ENCODE measurements at places on chromosomes 11 and 22.

DNA sequence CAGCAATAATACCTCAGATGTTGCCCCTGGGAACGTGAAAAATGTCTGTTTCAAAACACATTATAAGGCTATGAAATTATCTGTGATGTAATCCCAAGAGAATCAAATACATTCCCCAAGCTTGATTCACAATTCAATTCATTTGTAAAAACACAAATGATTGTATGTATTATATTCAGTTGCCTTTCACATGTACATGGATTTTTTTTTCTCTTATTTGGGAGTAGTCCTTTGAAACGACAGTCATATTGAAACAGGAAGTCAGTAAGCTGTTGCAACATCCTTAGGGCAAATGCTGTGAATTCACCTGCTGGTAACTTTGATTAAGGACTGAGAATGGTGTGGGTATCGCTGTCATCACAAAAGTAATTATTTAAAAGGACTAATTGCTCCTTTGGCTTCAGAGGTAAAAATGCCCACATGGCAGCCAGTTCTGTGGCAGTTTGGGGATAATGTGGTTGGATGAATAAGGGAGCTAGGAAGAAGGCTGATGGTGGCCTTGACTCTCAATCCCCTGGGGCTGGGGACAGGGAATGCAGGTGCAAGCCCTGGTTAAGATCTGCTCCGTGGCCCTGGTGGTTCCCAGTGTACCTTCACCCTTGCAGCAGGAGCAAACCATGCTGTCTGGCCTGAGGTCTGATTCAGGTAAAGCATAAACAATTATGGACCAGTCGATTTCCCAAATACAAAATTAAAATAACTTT is 13.2 kb downstream of the EHF start:
- no peak for DNase-seq

DNA sequence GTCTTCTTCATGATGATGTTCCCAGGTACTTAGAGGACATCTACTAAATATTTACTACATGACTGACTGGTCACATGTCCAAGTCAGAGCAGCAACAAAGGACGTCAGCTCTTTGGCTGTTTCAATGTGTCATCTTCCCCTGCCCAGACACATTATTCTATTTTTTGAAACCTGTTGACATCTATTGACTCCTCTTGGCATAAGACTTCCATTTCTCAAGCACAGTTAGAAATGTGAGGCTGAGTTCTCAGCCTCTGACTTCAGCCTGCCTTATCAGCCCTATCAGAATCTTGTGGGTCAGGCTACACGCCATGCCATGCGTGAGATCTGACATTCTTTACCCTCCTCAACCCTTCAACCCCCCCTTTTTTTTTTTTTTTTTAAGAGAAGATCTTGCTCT is 63.8 kb downstream of the SC5D start:
- no peak for DNase-seq

GRCh38 chr11:1358286-1358685 is 31.4 kb upstream of the BRSK2 start:
- DNase-seq, result no peak

DNA sequence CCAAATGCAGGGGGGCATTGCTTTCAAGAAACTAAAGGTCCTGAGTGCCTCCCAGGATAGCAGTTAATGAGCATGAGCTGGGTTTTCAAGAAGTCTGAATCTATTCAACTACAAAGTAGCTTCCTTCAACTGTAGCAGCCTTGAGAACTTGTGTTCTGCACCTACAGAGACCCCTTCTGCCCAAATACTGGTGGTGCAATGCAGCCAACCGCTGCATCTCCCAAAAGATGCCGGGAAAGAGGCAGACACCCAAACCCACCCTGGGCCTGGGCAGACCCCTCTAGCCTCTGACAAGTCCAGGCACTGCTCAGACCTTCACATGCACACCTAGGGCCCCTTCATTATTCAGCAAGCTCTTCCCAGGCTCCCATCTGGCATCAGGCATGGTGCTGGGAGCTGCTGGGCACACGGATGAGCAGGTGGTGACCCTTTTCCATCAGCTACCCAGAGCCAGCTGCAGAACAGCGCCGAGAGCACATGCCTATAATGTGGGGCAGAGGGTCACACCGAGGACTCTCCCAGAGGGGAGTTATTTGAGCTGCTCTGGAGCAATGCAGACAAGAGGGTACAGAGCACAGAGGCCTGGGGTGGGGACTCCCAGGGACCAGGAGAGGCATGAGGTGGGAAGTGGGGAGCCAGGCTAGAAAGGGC is 44.9 kb upstream of the ETS1 start:
- no peak for DNase-seq

GRCh38 chr11:113494021-113494420 is 18.8 kb upstream of the DRD2 start:
- DNase-seq, result no peak

GRCh38 chr11:131229221-131229620 is 141.2 kb upstream of the NTM start:
- no peak for DNase-seq

DNA sequence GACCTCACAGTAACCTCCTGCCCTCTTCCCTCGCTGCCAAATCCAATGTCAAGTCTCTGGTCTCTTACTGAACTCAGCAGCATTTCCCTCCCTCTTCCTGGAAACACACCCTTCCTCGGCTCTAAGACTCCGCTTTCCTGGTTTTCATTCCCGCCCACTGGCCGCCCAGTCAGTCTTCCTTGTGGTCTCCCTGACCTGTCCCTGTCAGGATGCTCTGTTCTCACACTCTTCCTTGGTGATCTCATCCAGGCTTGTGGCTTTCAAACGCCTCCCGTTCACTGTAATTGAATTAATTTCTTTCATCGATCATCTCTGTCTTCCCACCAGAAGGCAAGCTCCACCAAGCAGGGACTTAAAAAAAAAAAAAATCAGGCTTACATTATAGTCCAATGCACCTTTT is 33.5 kb downstream of the MYO18B start:
- DNase-seq, result no peak

DNA sequence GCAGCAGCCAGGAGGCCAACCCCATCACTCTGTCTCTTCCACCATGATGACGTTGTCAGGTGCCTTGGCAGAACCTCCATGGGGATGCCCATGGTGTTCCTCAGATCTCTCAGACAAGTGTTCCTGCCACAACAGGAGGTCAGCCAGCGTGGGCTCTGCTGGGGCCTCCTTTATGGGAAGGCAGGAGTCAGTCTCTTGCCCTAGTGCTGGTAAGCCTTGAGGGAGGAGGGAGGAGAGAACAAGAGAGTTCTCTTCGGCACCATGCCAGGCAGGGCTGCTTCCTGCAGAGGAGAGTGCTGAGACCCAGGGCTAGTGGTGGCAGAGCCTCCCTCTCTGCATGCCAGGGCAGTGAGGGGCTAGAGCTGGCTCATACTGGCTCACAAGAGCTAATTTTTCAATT is 32.5 kb downstream of the GNAZ start:
- no peak for DNase-seq

GRCh38 chr11:9380773-9381172 is 3.7 kb upstream of the IPO7 start:
- no peak for DNase-seq

DNA sequence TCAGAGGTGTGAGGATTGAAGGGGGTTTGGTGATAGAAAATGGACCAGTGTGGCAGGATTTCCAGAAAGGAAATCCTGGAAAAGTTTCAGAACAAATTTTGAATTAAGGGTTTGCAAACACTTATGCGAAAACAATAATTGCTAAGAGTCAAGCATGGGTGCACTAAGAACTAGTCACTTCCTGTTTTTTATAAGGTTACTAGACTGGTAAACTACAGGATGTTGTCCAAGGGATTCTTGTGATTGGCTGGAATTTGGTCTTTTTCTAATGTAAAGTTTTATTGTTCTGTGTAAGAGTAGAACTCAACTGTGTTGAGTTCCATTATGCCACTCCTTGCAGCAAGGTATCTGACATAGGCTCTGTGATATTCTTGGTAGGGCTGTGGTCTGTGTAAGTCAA is 54.1 kb downstream of the LIF start:
- no peak for DNase-seq

DNA sequence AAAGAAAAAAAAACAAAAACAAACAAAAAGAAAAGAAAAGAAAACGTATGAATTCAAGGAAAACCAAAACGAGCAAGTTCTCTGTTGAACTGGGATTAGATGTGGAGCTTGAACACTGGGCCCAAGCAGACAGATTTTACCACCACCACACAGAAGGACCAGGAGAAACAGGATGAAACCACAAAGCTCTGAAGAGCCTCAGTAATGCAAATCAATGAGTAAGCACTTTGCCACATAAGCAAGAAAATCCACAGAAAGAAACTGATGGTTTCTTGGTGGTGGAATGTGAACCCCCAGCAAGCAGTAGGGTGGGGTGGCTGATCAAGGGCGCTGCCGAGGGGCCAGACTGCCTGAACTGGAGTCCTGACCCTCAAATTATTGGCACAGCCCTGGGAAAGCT is 50.9 kb upstream of the NFRKB start:
- no peak for DNase-seq

DNA sequence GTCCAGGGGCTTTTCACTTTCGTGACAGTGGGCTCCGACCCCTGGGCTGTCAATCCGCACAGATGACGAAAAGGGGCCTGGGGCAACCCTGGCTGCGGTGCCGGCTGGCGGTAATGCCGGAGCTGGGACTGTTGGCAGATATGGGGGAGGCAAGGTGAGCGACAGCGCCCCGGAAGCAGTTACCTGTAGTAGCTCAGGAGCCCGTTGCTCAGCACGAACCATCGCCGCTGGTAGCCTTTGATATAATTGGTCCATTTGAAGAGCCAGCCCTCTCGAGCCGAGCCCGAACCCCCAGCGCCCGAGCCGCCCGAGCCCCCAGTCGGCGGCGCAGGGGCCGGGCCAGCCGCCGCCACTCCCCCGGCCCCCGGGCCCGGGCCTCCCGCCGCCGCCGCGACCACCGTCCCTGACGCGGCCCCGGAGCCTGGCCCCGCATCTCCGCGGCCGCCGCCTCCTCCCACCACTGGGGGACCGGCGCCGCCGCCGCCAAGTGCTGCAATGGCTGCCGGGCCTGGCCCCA is 396 bp downstream of the OSBP start:
- DNase-seq, result peak; percentile 73

- no peak for DNase-seq
Observed at GRCh38 chr11:6843670-6844069, 1.8 kb upstream of the OR10A5 start.

GRCh38 chr11:10540915-10541560 is at the start of gene RNF141:
RNF141 (minus strand) TSS chr11:10541187; CDS start chr11:10534158, 7,029 bp downstream.
- DNase-seq, result peak; percentile 98

DNA sequence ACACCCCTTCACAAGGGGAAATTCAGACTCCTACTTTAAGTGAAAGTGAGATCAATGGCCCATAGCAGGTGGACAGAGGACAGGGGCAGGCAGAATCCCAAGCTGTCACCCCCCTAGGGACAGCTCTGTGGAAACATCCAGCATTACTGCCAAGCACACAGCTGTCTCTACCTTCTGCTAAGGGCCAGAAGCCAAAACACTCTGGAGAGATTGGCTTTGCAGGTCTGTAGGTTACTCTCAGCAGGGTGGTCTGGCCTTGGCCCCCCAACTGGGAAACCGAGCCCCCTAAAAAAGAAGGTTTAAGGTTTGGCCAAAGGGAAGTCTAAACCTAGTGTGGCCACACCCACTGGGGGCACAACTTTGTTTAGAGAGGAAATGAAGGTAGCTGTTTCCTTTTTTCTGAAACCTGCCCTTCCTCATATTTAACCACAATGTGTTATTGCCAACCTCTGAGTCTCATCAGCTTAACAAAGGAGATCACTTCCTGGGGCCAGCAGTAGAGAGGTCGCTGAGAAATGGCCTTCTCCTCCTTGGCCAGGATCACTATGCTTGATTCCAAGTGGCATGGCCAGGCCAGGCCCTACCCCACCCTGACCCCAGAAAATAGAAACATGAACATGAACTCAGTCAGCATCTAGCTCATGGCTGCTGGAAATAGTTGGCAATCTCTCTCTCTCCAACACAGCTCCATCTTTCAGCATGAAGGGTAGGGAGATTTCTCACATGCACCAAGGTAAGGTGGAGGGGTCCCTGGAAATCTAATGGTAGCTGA is 25.9 kb upstream of the SCARF2 start:
- no peak for DNase-seq

GRCh38 chr11:115215694-115216617 is 288.3 kb downstream of the CADM1 start:
- DNase-seq, result no peak

DNA sequence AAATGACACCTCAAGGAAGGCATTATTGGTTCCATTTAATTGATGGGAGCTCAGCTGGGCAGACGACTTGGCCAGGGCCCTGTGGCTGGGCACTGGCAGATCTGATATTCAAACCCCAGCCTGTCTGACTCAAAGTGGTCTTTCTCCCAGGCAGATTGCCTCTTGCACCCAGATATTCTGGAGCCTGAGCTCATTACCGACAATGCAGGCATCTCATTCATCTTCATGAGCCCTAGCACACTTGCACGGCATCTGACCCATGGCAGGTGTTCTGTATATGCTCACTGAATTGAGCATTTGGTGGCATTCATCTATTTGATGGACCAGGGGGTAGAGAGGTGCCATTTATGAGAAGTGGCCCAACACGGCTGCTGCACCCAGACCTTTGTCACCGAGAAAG is 193.1 kb downstream of the DSCAML1 start:
- no peak for DNase-seq

- DNase-seq, result no peak
Observed at GRCh38 chr11:128643661-128644317, 50.1 kb upstream of the FLI1 start.

DNA sequence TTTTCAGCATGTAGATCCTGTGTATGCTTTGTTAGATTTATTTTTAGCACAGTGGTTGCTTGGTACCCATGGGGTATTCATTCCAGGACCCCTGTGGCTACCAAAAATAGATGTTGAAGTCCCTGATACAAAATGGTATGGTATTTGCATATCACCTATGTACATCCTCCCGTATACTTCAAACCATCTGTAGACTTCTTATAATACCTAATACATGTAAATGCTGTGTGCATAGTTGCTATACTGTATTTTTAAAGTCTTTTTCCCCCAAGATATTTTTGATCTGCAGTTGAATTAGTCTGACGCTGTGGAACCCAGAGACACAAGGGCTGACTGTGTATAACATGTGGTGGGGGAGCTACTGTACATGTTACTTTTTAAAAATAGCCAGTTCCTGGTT is 101.1 kb downstream of the ATXN10 start:
- DNase-seq, result no peak

- DNase-seq, result peak; percentile 77
Observed at GRCh38 chr11:33735271-33736147, 714 bp downstream of the CD59 start.

DNA sequence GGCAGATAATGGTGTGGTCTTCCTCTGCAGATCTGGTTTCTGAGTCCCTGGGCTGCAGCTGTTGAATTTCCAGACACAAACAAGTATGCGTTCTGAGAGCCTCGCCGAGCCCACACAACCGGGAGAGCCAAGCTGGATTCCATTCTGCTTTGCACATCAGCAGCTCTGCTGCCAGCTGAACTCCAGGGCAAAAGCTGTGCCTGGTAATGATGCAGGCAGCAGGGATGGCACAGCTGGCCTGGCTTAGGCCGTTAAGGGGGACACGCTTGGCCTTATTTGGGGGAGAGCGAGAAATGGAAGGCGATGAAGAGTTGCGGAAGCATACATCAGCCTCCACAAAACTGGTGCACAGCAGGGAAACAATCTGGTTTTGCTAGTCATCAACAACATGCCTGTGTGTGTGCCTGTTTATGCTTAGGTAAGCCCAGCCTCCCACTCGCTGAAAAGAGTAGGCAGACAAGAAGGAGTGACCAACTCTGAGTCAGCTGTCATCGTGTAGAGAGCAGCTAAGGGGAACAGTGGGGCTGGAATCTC is 25.1 kb downstream of the ADAMTS8 start:
- DNase-seq, result no peak

- no peak for DNase-seq
Observed at GRCh38 chr11:15145615-15146014, 30.9 kb downstream of the INSC start.

- DNase-seq, result no peak
Observed at GRCh38 chr11:14022251-14022650, 59.7 kb downstream of the SPON1 start.
